ENCODE measurements at places on chromosomes 7 and 10.

GRCh38 chr10:3274414-3274813, 101.8 kb upstream of the PITRM1 start:
- no peak for DNase-seq

DNA sequence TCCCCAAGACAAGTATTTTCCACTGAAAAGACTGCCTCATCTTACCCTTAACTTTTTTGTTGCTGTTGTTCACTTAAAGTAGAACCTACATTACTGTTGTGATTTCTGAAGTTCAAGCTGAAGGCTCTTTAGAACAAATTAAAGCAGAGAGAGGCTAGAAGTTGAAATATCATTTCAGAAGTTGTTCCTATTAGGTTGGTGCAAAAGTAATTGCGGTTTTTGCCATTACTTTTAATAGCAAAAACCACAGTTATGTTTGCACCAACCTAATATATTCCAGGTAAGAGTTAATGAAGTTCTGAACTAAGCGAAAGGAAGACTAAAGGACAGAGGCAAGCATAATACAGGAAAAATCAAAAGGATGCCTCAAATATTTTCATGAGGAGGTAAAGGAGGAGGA, 153.7 kb downstream of the CACNA2D1 start:
- DNase-seq, result no peak

- no peak for DNase-seq
Measured at GRCh38 chr10:46216003-46216634, 70.7 kb upstream of the ANTXRL start.

GRCh38 chr10:8581521-8582225, 527.2 kb downstream of the GATA3 start:
- no peak for DNase-seq

DNA sequence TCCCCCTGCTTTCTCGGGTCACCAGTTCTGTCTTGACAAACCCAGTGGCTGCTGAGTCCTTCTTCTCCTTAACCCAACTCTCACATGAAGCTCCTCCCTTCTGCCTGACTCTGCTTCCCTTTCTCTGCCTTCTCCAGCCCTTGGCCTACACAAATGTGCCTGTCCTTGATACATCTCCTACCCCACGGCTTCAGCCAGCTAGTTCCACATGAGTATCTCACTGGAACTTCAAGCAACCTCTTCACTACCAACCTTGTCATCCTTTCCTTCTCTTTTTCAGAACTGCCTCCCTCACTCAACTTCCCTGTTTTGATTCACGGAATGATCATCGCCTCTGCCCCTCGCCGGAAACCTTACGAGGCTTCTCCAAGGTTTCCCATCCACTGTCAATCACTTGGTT, 55.9 kb downstream of the PDIA4 start:
- no peak for DNase-seq

GRCh38 chr7:26265065-26265464, 26.6 kb upstream of the SNX10 start:
- DNase-seq, result no peak

- peak; percentile 25 for DNase-seq
Measured at GRCh38 chr10:69345402-69345801, 67.1 kb downstream of the HK1 start.

DNA sequence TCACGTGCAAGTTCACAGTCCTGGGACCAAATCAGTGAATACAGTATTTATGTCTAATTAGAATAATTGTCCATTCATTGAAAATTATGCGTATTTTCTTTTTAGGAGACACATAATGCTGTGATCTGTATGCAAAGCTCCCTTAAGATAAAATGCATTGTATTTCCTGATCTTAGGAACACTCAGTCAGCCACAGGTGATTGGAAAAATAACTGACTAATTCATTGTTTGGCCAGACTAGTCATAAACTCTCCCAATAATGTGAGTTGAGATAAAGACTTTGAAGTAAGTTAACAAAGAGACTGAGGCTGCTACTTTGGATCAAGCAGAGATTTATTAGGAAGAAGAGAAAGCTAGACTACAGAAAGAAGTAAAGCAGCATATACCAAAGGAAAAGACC, 182.2 kb downstream of the GNAI1 start:
- DNase-seq, result no peak

DNA sequence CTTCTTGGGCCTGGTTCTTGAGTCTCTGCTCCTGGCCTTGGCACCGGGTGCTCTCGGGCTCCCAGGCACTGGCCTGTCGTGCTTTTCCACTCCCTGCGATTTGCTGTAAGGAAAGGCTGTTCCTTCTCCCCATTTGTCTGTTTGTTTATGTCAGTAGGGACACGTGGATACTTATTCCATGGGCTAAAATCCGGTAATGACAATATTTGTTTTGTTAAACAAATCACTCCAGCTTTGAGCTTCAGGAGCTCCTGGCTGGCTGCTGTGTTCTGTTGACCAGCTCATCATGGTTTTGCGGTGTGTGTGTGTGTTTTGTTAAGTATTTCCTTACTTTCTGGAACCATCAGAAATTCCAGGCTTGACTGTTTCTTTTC, 17.5 kb upstream of the JAKMIP3 start:
- DNase-seq, result no peak

DNA sequence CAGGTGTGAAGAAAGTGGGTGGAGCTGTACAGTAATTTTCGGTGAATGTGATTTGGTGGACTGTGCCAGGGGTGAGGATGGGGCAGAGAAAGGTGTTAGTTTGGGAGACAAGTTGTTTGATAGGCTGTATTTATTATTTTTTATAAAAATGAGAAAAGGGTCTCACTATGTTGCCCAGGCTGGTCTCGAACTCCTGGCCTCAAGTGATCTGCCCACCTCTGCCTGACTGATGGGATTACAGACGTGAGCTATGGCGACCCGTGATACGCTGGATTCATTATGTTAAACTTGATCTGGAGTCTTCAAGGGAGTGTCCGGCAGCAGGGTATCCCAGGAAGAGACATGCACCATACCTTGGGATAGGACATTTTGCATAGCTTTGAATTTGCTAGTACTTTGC, 1.3 kb downstream of the KAT6B start:
- no peak for DNase-seq

GRCh38 chr7:106367018-106367420, 82.2 kb upstream of the NAMPT start:
- DNase-seq, result no peak

- no peak for DNase-seq
Measured at GRCh38 chr7:112708236-112708635, 82.0 kb downstream of the TMEM168 start.

DNA sequence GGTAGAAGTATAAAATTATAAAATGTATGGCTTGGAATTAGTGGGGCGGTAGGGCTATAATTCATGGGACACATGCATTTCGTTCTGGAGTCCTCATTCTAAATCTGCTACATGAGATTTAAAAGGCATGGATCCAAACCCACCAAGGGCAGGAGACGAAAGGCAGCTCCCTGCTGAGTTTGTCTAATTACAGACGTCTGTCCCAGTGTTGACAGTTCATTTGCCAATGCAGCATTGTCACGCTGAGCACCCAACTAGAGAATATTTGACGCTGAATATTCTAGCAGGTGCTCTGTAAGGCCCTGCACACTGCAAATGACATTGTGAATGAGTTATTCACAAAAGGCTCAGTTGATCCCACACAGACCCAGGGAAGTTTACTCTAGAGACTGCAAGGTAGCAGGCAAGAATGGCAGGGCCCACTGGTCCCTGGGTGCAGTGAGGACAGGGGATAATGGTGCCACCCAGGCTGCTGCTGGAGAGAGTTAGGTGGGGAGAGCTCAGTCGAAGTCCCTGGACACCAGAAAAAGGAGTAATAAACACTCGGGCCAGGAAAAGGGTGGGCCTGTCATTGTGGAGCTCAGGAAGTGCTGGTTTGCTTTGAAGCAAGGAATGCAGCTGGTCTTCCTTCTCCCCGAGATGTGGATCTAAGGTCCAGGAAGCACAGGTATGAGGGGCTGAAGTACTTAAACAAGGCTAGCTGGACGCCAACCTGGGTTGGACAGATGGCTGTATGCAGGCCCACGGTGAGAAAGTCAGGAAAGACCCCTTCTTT, 75.0 kb upstream of the JCAD start:
- no peak for DNase-seq

DNA sequence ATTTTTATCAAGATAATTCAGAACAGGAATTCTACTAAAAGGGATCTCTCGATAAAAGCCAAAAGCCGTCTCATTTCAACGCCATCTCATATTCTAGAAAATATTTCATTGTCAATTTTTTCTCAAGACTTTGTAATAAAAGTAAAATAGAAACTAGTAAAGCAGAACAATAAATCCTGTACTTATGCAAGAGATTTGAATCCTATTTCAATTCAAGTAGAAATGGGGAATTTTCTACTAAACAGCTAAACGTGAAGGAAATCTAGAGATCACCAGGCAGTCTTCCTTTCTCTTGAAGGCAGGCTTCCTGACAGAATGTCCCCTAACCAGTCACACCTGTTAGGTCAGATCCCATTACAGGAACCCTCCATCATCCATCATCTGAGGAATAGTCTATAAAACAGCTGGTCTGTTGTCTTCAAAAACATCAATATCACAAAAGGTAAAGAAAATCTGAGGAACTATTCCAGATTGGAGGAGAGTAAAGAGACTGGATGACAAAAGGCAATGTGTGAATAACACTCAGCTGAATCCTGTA, 23.7 kb downstream of the USP6NL start:
- no peak for DNase-seq

DNA sequence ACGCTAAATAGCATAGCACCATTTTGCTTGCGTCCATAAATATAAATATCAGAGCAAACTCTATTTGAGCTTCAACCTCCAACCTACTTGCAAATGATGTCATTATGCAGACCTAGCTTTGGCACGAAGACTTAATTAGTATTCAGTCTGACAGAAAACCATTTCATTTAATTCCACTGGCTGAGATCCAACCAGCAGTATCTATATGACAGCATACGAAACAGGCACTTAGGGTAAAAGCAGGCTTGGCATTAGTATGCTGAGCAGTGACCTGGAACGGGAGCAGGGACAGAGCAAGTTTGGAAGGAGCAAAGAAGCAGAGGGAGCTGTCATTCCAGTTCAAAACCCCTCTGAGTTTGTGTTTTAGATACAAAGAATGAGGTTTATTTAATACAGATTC, 312.5 kb upstream of the CHRM2 start:
- peak; percentile 34 for DNase-seq

- DNase-seq, result no peak
Measured at GRCh38 chr10:124743191-124744101, 732 bp downstream of the FAM53B start.

- DNase-seq, result no peak
Measured at GRCh38 chr7:69002416-69002815, 595.9 kb upstream of the AUTS2 start.

DNA sequence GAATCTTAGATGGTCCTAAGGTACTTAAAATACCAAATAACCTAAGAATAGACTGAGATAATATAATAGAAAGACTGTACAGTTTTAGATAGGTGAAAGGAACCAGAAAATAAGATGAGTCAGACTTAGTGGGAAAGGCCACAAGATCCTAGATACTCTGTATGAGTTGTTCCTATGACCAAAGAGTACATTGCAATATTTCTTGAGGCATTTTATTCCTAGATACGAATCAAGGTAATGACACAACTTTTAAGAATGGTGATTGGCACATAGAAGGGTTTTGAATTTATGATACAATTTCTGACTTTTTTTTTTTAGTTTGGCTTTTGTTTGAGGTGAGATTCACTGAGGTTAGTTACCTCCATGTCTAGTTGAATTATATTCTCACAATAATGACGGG, 30.2 kb downstream of the MGAM start:
- DNase-seq, result no peak

- DNase-seq, result no peak
Measured at GRCh38 chr10:113376428-113376827, 176.4 kb upstream of the HABP2 start.

GRCh38 chr7:84509522-84509921, 314.9 kb upstream of the SEMA3A start:
- no peak for DNase-seq

DNA sequence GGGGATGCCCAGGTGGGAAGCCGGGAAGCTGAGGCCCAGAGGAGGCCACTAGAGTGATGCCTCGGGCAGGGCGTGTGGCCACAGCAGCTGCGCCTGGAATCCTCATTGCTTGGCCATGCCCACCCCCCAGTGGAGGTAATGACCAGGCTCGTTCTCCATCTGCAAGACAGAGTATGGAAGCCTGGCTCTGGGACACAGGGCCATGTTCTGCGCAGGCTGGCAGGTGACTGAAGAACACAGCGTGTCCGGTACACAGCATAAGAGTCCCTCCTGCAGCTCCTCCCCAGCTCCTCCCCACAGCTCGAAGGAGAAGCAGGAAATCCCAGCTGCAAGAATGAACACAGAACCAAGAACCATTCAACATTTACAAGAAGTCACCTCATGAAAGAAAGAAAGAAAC, 64.8 kb downstream of the SMURF1 start:
- no peak for DNase-seq

DNA sequence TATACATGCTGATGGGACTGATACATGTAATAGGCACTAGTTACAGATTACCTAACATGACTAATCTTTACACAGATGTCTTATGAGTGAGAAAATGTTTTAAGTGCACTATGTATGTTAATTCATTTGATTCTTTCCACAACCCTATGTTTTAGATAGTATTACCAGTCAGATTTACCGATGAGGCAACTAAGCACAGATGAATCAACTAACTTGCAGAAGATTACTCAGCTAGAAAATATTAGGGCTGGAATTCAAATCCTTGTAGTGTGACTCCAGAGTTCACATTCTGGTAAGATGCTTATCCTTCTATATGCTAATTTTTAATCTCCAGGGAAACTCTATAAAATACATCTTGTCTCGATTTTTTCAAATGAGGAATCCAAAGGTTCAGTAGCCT, 964.9 kb downstream of the REEP3 start:
- no peak for DNase-seq

DNA sequence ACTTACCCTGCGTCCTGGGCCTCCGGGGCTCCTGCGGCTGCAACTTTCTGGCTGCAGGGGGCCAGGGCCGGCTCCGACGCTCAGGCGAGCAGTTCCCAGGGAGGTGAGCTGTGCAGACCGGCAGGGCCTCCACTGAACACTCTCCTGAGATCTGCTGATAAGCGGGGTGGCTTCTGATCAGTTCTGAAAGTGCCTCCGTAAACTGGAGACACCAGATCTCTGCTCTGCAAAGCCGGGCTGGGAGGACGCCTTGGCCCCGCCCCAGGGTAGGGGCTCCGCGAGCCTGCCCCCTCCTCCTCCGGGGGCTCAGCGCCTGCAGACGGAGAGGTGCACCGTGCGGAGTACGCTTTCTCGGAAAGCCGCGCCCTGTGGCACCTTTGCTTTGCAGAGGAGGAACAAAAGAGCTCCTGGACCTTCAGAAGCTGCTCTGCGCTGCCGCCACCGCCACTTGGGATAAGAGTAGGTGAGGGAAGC, 141.3 kb upstream of the VKORC1L1 start:
- DNase-seq, result no peak

GRCh38 chr10:122530177-122530576, 30.4 kb upstream of the DMBT1 start:
- no peak for DNase-seq

- no peak for DNase-seq
Measured at GRCh38 chr10:94286901-94287300, 75.8 kb downstream of the NOC3L start.

DNA sequence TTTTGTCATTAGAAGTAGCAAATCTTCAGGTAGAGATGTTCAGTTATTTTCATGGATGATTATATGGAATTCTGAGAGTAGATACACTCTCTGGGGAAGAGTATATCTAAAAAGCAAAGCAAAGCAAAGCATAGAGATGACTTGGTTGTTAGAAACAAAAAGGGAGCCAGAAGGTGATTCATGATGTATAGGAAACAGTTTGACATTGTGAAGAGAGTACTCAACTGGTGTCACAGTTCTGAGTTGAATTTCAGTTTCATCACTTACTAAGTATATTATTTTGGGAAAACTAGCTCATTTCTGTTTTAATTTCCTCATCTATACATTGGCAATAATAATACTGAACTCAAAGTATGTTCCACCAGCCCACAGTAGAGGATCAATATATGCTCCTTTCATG, 86.8 kb downstream of the SEMA3C start:
- no peak for DNase-seq

- DNase-seq, result no peak
Measured at GRCh38 chr7:153397906-153398305, 638.4 kb downstream of the ACTR3B start.
